T1000 (cell line): ENCODE measurements at places on chromosomes 6 and 20.

DNA sequence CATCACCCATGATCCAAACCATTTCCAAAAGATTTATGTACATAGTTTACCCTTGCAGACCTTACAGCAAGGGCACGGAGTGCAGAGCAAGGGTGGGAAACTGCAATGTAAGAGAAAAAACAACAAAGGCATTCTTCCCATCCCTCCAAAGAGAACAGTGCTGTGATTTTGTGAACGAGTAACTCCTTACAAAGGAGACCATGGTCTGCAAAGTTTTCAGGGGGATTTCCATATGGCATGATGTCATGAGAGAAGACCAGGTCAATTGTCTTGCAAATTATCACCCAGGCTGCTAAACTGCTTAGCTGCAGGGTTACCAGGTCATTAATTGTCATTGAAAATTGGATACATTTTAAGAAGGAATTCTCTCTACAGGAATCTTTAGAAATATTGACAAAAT, 58.3 kb downstream of the LAMP5 start:
- DNase-seq = no peak

DNA sequence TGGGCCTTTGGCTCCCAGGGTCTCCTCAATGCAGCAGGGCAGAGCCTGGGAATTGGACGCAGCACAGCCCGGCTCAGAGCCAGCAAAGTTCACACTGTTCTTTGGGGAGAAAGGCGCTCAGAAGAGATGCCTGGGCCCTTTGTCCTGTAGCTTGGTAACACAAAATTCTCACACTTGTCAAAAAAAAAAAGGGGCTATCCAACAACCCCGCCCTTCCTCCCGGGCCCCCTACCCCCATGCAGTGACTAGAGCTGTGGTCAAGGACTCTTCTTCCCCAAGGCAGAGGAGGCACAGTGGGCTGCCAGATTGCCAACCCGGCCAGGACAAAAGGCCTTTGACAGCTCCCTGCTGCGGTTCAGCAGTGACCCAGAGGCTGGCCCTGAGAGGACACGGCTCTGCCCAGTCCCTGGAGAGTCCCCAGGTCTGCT, 2.0 kb downstream of the NKAIN4 start:
- DNase-seq = no peak

- DNase-seq = no peak
These were observed 5.3 kb upstream of the ZNF184 start for GRCh38 chr6:27478141-27478705.

GRCh38 chr6:7124114-7124513, 16.4 kb downstream of the RREB1 start:
- DNase-seq = no peak

DNA sequence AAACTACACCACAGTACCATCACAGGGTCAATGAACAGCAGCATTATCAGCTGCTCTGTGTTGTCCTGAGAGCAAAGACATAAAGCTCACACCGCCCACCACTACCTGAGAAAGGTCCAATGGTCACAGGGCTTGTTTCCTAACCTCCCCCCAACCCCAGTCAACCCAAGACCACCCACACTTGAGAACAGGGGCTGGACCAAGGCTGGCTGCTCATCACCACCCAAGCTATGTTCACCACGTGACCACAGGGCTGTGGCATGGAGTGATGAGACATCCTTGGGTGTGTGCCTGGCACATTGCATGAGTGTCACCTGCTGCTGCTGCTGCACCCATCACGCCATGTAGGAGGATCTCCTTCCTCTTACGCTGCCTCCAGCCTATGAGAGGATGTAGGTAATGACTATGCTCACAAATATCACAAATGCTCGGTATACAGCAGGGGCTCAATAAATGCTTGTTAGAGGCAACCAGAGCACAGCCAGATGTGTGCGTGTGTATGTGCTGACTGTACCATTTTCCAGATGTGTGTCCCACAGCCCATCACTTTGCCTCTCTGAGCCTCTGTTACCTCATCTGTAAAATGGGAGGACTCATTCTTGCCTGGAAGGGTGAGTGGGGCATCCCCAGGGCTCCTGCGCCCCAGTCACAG, 23.3 kb upstream of the SIRPA start:
- DNase-seq = no peak

- DNase-seq = no peak
These were observed 127.8 kb downstream of the CD109 start for GRCh38 chr6:73823832-73824231.
